ENCODE measurements at places on chromosomes 7 and 10.

DNA sequence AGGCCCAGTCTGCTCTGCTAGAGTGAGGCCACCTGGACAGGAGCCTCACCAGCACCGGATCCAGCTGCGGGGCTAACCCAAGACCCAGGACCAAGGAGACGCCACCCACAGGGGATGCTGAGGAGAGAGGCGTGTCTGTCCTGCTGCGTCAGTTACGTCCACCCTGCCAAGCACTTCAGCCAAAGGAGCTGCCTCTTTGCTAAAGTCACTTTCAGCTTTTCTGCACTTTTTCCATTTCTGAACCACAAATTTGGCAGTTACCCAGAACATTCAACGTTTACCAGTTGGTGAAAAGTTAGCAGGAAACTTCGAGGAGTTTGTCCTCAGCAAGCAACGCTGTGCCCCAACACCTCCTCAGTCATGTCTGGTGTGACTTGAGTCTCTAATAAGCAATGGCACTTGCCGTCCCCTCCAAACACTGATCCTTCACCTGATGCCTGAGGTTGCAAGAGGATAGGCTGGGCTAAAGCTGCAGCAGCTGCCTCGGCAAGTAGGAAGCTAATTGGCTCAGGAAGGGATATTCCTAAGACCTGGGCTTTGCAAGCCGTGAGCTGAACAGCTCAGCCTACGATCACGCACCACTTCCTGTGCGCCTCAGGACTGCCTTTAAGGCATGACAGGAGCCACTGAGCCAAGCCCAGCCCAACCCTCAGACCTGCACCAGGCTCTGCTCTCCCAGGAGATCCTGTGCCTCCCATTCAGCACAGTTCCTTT, 40.1 kb downstream of the KCNH2 start:
- peak; percentile 56 for DNase-seq

DNA sequence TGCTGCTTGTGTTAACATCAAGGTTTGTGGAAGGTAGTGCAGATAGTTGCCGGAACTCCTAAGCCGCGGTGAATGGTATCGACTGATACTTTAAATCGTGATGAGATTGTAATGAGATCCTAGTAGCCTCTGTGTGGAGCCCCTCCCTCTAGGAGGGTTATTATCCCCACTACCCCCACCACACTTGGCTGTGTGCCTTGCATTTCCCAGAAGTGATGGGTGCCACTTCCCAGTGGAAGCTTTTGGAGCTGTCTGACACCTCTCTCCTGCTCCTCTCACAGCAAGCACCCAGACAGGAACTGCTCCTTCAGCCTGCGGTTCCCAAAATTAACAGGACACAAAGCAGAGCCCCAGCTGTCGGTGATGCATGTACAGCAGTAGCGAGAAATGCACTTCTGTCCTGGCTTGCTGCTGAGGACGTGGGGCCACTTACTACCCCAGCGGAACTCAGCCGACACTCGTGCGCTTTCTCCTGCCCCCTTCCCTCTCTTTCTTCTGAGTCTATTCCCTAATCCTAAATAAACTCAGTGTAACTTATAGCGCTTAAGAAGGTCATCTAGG, 52.5 kb downstream of the PRKAG2 start:
- no peak for DNase-seq

DNA sequence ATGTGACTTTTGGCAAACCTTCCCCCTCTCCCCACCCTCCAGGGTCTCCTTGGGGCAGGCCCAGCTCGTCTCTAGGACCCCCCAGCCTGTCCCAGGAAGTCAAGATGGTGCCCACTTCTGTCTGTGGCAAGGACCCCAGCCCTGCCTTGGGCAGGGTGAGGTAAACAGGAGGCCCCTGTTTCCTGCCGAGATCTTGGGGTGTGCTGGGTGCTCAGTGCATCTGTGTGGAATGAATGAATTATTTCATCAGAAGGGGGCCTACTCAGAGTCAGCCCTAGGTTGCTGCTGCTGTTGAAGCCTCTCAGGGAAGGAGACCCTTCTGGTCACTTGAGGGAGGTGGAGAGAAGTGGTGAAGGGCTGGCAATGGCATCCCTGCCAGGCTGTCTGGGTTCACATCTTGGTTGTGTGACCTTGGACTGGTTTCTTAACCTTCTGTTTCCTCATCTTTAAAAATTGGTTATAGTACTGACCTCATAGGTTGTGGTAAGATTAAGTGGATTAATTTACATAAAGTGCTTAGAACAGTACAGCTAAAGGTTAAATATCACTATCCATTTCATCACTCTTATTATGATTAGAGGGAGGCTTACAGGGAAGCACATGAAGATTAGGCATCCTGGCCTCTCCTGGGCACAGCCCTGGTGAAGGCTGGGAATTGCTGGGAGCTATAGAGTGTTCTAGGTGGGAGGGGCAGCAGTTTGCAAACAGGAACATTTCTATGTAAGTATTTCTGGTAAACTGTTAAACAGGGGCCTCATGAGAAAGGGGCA, 67.7 kb downstream of the ZMIZ1 start:
- no peak for DNase-seq

- DNase-seq: no peak
Measured at GRCh38 chr10:31820096-31820495, 108.5 kb downstream of the ARHGAP12 start.

GRCh38 chr7:88928276-88928675, 132.7 kb upstream of the TEX47 start:
- DNase-seq: no peak

DNA sequence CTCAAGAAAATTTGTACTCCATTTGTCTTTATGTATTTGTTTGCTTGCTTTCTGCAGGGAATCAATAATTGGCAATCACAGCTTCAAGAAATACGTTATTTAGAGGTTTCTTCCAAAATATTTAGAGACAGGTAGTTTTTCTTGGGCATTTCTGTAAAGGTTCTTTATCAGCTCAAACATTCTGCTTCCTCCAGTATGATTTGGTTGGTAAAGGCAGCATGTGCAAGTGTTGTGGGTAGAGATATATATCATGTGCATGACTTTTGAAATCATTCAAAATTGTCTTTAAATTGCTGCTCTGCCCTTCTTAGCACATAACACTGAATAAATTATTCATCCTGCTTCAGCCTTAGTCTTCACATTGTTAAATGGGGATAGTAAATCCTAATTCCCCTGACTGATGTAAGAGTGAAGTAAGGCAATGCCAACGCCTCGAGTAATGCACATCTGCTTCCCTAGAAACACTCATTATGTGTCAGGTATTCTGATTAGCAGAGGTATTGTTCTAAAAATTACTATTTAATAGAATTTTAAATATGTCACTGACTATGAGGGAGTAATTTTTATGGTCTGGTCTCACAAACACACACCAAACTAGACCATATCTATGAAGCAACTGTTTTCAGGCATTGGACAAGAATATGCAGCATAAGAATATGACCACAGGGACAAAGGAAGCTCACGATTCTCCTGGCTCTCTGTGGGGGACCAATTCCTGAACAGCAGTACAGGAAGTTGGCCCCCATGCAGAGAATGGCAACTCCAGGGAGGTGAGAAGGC, 77.3 kb upstream of the AKR1E2 start:
- no peak for DNase-seq

GRCh38 chr7:117673367-117673766, 193.5 kb downstream of the CFTR start:
- peak; percentile 13 for DNase-seq

GRCh38 chr10:3852147-3852904, 67.3 kb upstream of the KLF6 start:
- DNase-seq: no peak

DNA sequence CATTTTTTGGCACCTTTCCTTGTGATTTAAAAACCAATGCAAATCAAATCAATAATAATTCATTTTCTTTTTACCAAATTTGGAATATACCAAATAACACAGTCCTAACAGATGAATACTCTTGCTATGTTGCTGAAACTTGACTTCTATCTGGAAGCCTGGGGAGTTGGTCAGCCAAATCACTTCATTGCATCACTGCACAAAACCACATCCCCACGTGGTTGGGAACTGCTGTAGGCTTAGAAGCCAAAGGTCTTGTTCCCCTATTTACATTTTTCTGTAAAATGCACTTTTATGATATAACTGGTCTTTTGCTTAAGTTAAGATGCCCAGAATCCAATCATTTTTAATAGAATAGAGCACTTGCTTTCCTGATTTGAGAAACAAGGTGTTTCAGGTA, 15.2 kb downstream of the GPR85 start:
- DNase-seq: no peak

- DNase-seq: peak; percentile 30
Measured at GRCh38 chr7:141436139-141436538, 115.1 kb upstream of the AGK start.

DNA sequence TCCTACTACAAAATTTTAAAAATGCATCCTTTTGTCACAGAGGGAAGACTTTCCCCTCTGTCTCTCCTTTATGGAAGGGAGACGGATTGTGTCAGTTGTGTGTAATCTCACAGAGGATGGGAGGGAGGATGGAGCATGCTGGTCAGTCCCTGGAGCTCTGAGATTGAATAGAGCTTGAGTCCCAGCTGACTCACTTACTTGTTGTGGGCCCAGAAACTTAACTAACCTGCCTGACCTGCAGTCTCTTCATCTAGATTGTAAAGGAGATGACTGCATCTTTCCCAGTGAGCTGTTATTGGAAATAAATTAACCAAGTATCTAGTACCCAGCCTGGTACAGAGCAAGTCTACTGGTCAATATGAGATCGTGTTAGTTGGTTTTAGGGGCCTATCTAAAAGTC, 77.9 kb upstream of the ADO start:
- DNase-seq: no peak

- DNase-seq: no peak
Measured at GRCh38 chr10:61409157-61409556, 44.0 kb downstream of the TMEM26 start.

GRCh38 chr10:48478469-48478868, 126.4 kb downstream of the ARHGAP22 start:
- DNase-seq: no peak

DNA sequence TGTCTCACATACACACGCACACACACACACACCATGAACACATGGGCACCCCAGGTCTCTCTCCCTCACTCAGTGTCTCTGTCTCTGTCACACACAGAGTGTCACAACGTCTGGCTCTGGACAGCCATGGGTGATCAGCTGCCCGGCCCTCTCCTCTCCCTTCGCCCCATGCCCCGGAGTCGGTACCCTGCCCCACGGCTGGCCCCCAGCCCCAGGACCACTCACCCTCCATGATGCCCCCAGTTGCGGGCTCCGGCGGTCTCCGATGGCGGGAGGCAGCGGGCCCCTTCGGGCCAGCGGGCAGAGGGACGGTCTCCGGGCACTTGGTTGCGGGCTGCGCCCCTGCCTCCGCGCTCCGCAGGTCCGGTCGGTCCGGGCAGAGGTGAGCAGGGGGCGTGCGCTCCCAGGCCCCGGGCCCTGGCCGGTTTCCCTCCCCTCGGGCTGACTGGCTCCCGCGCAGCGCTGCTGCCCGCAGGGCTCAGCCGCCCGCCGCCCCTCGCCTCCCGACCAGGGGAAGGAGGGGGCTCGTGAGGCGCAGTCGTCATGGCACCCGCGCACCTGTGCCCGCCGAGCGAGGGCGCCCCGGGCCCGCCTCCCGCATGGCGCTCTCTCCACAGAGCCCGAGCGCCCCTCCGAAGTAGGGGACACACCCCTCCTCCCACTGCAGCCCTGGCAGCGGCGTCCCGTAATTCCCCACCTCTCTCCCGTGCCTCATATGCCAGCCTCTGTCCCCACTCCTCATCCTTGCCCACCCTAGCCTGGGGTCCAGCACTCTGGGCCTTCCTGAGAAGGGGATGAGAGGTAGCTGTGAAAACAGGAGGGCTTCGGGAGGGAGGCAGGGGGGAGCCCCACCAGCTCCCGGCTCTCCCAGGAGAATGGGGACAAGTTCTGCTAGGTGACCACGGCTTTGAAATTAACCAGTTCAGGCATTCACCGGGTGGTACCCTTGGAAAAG, at the start of gene NPFFR1:
Gene NPFFR1, minus strand, starts transcription at position 560 of the 955 bp plus-strand sequence. Its CDS starts 328 bp downstream, at position 232.
- peak; percentile 92 for DNase-seq

DNA sequence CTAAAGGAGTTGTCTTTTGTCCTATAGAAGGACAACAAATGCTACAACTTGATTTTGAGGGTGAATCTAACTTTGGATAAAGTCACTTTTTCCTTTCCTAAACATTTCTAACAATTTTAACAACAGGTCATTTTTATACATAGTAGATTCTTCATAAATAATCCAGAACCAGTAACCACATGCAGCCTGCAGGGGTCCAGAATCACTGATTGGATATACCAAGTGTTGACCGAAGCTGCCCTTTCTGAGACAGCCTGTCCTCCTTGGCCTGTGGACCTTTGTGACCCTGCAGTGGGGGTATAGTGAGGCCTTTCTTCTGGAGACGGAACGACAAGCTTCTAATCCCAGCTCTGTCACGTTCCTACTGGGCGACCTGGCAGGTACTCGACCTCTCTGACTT, 34.8 kb upstream of the LAMB4 start:
- no peak for DNase-seq

DNA sequence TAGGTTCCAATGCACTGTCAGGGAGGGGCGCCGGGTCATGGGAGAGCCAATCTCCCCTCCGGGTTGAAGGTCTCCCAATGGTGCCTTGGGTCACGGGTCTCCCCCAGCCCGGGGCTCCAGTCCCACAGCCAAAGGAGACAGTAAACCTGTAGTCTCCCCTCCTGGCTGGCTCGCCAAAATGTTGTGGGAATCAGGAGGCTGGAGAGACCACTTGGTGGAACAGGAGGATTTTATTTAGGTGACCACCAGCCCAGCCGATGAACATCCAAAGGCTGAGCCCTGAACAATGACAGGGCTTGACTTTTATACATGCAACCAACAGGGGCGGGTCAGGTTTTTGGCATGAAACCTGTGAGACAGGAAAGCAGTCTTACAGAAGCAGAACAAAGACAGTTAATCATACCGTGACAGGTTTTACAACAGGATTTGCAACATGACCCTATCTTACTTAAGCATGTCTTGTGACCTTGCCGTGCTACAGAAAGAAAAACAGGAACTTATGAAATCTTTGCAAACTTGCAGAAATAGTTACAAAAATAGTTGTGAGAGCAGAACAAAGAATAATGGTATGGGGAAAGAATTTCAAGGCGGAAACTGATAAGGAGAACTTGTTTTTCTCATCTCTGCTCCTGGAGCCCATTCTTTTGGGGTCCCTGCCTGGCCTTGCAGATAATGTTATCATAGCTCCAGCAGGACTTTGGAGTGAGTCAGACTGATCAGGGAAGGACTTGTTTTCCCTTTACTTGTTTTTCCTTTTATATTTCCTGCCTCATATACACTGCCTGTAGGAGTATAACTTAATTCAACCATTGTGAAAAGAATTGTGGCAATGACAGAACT, 7.1 kb downstream of the ERV3-1 start:
- no peak for DNase-seq

DNA sequence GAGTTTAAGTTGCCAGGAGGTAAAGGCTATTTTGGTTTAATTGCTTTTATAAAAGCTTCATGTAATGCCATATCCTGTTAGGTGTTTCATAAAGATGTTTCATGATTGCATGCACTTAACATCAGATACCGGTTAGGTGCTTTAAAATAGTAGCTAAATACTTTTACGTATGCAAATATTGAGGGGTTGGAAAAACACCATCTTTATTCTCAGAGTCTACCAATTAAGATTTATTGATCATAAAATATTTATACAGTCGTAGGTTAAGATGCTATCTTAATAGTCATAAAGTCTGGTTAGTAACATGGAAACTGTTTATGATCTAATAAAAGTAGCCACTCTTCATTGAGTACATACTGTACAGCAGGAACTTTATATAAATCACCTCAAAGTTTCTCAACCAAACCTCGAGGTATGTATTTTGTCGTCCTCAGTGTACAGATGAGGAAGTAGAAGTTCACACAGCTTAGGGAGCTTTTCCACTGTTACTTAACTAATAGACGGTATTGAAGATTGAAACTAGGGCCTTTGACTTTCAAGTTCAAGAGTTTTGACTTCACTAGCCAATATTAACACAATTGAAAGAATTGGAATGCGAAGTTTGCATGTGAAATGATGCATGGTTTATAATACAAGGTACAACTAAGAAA, 897.1 kb downstream of the GATA3 start:
- DNase-seq: no peak

- DNase-seq: no peak
Measured at GRCh38 chr7:151873402-151873965, 3.4 kb downstream of the PRKAG2 start.

All from H7 (cell line).